Skin of body (tissue), 3 donors: ENCODE measurements at places on chromosomes 1 and 21. TPM values are rescaled to one million over a fixed set of nuclear protein-coding genes. Genes with fewer than 3 reads are reported as not detected.

ERG gene
- total RNA-seq: 11.9 TPM

ROR1 gene
- total RNA-seq: 12.5 TPM

FAM151A gene
- not detected for total RNA-seq

CKS1B gene
- 43.1 TPM for total RNA-seq

MAP1LC3C gene
- total RNA-seq: 1.1 TPM

RGSL1 gene
- total RNA-seq: not detected

PYCR2 gene
- total RNA-seq: 22.8 TPM

TLCD4 gene
- total RNA-seq: 9.0 TPM

FMO1 gene
- 11.9 TPM for total RNA-seq

NUDT4B gene
- 3.2 TPM for total RNA-seq

FAM89A gene
- 14.6 TPM for total RNA-seq

BARHL2 gene
- not detected for total RNA-seq

DNA sequence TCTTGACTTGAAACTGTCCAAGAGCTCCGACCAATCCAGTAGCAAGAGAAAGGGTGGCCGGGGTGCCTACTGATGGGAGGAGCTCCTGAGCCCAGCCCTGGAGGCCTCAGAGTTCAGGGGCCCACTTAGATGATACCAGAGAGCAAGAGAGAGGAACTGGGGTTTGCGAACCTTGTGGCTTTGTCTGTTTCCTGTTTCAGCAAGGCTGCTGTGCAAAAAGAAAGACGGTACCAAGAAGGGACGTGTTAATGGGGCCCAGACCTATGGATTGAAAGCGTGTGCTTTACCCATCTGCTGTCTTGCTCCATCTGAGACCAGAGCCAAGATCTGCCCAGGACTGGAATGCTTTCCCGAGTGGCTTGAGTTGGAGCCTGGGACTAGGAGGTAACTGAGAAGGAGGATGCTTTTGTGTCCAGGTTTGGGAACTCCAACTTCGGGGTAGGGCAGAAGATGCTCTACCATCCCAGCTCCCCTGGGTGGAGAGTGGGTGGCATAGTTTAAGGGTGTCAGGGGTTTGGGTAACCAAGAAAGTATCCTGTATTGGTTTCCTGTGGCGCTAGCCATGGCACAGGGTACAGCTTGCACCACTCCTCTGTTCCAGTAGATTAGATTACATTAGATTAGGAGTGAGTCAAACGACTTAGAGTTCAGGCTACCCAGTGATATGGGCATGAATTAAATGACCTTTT, at the start of gene TRAF3IP3:
TRAF3IP3 (plus strand) TSS at position 128 of the 689 bp plus-strand sequence. CDS start 3,987 bp downstream, outside the sequence.
- DNase-seq: no peak

DNA sequence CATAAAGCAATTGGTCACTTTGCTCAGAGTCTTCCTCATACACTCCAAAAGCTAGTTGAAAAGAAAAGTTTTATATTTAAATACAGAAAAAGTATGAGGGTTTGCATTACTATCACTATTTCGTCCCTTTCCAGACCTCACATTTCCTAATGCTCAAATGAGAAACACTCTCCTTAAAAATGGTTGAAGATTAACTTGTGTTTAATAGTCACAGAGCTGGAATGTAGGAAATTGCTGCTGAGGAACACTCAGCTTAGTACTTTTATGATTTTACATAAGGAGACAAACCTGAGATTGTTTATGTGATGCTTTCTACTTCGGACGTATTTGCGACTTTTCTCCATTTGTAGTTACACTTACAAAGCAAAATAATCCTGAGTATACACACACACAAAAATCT, 39.8 kb downstream of the MYSM1 start:
- DNase-seq: no peak

GRCh38 chr1:157325220-157325619, 187.0 kb upstream of the ETV3 start:
- DNase-seq: no peak

GRCh38 chr1:21491488-21492355, 17.5 kb upstream of the ALPL start:
- peak; percentile 56 for DNase-seq

DNA sequence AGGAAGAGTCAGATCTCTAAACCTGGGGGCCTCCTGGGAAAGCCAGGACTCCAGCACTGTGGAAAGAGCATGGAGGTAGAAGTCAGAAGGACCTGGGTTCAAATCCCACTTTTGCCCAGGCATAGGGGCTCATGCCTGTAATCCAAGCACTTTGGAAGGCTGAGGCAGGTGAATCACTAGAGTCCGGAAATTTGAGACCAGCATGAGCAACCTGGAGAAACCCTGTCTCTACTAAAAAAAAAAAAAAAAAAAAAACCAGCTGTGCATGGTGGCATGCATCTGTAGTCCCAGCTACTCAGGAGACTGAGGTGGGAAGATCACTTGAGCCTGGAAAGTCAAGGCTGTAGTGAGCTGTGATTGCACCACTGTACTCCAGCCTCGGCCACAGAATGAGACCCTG, 31.8 kb downstream of the LDLRAP1 start:
- no peak for DNase-seq

GRCh38 chr1:117181630-117182041, 29.1 kb downstream of the VTCN1 start:
- no peak for DNase-seq

DNA sequence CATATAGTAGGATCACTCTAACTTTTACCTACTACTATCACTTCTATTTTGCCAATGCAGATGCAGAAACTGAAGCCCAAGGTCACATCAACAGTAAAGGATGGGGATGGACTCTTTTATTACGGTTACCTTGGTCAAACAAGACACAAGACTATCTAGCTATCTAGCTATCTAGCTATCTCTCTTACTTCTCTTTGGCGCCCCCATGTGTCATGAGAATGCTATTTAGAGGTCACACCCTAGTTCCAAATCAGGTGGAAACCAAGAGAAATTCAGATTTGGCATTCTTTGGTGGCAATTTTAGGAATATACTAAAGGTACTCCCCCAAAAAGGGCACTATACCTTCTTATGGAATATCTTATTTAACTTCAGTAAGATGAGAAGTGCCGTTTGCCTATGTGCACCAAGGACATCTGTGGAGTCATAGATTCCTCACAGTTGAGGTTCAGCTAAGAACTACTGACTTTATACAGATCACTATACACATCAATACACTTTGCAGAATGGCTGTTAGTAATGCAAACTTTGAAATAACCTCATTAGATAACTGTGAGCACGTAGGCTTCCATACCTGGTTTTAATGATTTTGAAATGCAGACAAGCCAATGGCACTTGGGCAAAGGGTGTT, 6.7 kb downstream of the ZNF648 start:
- no peak for DNase-seq

DNA sequence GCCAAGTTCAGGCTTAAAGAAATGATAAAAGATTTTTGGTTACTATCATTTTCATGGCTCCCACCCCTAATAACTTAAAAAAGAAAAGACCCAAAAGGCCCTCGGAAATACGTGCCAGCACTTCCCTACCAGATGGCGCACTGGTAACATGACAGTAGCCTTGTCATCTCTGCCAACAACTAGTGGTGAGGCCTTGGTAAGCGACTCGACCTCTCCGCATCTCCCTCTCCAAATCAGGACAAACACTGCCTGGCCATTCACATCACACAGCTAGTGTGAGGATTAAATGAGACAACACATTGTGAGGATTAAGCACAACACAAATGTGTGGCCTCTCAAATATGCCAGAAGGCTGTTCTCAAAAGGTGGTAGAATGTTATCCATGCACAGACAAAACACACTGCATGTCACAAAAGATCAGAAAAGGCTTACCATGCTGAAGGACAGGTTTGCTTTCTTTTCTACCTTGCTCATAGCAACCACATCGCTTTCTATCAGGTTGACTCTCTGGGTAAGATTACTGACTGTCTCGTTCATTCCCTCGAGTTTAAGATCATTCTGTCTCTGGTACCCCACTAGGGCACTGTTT, 16.4 kb downstream of the TEX38 start:
- DNase-seq: no peak

DNA sequence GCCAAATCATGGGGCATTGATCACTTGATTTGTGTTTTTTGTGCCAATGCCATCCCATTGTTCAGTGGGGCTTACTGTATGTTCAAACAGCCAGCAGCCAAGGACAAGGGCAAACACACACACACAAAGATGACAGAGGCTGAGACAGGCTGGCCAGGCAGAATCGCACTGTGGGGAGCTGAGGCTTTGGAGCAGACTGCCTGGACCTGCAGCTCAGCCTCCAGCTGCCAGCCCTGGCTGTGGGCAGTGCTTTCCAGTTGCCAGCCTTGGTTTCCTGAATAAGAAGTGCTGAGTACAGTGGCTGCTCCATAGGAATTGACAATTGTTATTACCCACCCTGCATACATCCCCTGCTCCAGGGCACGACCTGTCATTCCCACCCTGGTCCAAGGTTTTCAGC, 16.9 kb upstream of the PCP4 start:
- DNase-seq: no peak

GRCh38 chr1:162185314-162186025, 116.0 kb downstream of the NOS1AP start:
- DNase-seq: no peak

- DNase-seq: no peak
Measured at GRCh38 chr1:223011505-223011856, 131.6 kb downstream of the TLR5 start.

DNA sequence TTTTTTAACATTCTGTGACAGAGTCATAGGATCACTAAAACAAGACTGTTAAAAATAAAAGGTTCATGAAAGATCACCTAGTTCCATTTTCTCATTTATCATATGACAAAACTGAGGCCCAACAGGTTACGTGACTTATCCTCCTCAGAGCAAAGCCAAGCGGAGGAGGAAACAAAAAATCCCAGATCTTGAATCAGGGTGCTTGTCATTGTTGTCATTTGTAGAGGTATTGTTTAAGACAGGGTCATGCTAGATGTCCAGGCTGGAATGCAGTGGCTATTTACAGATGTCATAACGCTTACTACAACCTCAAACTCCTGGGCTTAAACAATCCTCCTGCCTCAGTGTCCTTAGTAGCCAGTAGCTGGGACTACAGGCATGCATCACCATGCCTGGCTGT, 293.2 kb downstream of the DSCAM start:
- no peak for DNase-seq

DNA sequence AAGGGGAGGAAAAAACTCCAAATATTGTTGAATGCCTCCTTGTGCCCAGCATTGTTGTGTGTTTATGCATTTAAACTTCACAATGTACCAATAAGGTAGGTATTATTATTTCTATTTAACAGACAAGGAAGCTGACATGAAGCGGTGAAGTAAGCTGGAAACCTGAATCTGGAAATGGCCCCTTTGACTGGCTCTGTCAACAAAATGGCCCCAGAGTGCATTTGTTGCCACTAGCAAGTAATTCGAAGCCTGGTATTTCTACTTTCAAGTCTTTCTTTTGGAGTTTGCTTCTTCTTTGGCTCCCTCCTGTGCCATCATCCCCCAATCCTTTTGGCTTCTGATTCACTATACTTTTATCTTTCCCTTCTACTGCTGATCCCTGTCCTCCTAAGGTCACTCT, 23.1 kb downstream of the CRYZL1 start:
- no peak for DNase-seq

GRCh38 chr1:37258068-37258467, 216.3 kb upstream of the ZC3H12A start:
- DNase-seq: no peak

DNA sequence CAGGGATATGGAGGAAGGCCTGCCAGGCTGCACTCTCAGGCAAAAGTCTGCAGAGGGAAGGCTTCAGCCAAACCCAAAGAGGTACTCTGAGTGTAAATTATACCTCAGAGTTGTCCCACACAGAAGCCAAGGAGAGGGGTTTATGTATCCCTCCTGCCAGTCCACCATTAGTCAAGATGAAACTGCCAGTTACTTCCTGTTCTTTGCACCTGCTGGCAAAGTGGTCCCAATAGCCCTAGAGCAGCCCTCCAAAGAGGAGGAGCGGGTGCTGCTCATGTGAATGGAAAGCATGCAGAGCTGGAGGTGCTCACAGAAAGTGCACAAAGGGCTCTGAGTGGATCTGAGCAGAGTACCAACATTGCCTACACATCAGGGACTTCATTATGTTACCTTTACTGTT, 37.1 kb upstream of the MCOLN3 start:
- DNase-seq: no peak

- no peak for DNase-seq
Measured at GRCh38 chr1:243715285-243715684, 134.8 kb downstream of the AKT3 start.

GRCh38 chr1:1121611-1122077, 5.8 kb upstream of the C1orf159 start:
- no peak for DNase-seq

- no peak for DNase-seq
Measured at GRCh38 chr1:68811806-68812205, 314.9 kb upstream of the DEPDC1 start.

GRCh38 chr1:109923131-109923945, 12.7 kb downstream of the CSF1 start:
- DNase-seq: no peak

DNA sequence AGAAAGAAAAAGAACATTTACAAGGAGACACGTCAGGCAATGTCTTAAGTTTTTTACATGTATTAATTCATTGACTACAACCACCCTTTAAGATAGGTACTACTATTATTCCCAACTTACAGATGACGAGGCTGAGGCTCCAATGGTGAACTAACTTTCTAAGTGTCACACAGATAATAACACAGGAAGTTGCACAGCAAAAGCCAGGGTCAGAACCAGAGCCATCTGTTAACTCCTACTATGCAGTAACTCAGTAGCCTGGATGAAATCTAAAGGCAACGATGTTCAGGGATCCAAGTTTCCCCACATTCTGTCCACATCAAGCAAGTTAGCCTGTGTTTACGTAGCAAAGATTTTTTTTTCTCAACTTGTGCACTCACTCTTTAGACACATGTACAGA, 371.7 kb downstream of the PTPRC start:
- no peak for DNase-seq
